IMR-90 (cell line): ENCODE measurements at places on chromosomes 3 and 15. TPM values are rescaled to one million over a fixed set of nuclear protein-coding genes. Genes with fewer than 3 reads are reported as not detected.

GRCh38 chr15:63606308-63606707 is 9.1 kb downstream of the FBXL22 start:
- no peak for DNase-seq

GRCh38 chr3:71269906-71270305 is 313.6 kb downstream of the FOXP1 start:
- DNase-seq: no peak

DNA sequence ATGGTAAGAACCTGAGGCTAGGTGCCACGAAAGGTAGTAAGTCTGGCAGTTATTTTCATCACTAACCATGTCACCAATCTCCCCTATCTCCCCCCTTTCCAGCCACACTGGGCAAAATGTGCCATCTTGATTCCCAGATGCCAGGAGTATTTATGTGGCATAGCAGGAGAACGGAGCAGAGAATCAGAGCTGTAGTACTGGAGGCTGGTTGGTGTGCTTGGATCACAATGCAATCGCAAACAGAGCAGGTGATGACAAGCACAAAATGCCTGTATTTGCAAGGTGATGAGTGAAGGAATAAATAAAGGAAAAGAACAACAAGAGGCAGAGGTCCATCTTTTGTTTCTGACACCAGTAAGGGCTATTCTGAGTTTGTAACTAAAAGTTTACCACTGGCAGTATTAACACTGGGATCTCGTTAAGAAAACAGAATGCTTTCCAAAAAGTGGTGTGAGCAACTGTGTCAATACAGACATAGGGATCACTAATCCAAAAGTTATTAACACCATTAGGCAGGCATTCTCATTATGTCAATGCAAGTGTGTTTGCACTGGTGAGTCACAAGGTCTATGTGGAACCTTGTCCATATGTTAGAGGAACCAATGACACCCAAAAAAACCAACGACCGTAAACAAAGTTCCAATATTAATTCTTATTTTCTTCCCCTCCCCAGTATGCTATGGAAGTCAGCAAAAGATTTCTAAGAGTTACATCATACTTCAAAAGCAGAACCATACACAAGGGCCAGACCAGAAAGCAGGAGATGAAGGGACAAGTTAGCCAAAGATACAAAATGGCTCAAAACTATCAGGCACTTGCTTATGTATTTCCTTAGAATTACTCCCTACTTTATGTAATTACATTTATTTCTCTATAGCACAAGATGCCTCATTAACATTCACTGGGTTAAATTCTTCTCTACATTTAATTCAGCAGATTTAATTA is 556.6 kb downstream of the FOXP1 start:
- DNase-seq: no peak

- DNase-seq: no peak
Measured at GRCh38 chr3:86737517-86737916, 253.4 kb downstream of the VGLL3 start.

GRCh38 chr3:139935866-139936817 is 1.2 kb downstream of the CLSTN2 start:
- no peak for DNase-seq

Gene ELL3
- total RNA-seq: 1.6 and 1.7 TPM in 2 replicates

Gene MORC1
- total RNA-seq: not detected in 2 replicates

DNA sequence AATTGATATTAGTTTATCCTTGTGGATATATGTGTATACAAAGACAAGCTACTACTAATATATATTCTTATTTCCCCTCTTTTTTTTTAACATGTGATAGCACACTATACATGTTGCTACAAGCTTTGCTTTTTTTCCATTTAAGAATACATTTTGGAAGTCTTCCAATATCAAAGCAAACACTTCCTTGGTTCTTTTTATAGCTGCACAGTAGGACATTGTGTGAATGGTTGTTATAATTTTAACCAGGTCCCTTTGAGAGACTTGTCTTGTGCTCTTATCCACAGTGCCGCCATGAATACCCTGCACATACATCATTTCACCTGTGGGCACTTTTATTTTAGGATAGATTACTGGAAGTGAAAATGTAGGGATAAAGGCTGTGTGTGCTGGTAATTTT is 88.7 kb downstream of the CACNA2D3 start:
- no peak for DNase-seq

Gene EPHB3
- 0.72 and 0.83 TPM in 2 replicates for total RNA-seq

- no peak for DNase-seq
Measured at GRCh38 chr15:33894193-33894592, 74.1 kb upstream of the CHRM5 start.

Gene SMCO1
- not detected in 2 replicates for total RNA-seq

DNA sequence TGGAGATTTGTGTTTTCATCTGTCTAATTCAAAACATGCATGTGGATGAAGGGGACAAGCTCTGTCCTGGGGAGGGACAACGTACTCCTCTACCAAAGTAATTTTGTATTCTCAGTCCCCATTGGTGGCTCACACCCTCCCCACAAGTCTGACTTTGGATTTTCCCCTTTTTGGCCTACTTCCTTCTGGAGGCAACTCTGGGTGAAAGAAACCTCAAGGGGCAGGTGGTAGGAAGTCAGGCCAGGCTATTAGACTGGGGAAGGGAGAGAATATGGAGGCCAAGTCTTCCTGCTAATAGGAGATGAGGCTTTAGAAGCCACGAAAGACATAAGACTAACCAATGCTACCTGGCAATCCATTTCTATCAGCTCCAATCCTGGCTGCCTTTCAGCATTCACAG is 124.9 kb upstream of the RASGRP1 start:
- DNase-seq: no peak

DNA sequence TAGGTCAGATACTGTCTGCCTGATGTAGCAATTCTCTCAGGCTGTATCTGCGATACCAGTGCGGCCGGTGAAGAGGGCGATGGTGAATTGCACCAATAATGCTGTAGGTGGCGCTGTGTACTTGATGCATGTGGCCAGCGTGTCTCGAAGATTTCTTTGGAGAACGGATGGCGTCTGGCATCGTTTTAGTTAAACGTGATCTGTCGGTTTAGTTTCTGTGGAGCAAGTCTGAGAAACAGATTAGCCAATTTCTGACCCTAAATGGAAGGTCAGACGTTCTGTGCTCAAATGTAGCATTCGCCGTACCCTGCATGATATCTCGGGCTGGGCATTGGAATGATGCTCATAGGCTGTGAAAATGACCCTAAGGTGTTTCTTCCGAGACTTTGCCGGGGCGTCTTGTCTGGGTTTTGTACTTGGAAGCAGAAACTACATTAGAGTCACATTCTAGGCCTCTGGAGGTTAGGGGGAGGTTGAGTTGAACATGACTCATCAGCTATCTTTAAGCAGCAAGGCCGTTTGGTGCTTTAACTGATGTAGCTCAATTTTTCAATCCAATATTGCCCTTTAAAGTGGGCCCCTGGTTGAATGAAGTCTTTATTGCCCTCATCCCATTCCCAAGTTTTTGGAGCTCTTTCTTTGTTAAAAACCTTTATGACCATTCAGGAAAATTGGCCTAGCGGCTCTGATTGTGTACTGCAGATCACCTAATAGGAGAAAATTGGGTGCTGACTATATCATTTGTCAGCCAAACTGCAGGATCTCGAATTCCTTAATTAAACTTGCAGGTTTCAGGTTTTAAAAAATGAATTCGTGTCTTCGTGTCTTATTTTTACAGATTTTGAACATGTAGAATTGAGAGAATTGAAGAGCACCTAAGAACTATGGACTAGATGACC is 80.0 kb downstream of the SQOR start:
- peak; percentile 72 for DNase-seq

Gene NR1I2
- not detected in 2 replicates for total RNA-seq

GRCh38 chr3:135966271-135966961 is 888 bp downstream of the PPP2R3A start:
- no peak for DNase-seq

DNA sequence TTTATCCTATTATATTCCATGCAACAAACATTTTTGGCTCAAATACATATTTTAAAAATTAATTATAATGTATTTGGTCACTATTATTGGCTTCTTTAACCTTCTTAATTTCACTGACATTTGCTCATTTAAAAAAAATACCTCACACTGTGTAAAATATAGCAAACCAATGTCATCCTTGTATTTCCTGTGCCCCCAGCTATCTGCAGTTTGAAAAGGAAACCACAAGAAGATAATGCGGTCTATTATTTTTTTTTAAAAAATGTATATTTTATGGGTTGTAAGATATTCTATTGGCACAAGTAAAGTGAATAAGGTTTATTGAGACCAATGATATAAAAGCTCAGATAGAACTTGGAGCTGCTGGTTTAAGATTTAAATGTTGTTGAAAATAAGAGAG is 904.2 kb downstream of the SI start:
- no peak for DNase-seq

DNA sequence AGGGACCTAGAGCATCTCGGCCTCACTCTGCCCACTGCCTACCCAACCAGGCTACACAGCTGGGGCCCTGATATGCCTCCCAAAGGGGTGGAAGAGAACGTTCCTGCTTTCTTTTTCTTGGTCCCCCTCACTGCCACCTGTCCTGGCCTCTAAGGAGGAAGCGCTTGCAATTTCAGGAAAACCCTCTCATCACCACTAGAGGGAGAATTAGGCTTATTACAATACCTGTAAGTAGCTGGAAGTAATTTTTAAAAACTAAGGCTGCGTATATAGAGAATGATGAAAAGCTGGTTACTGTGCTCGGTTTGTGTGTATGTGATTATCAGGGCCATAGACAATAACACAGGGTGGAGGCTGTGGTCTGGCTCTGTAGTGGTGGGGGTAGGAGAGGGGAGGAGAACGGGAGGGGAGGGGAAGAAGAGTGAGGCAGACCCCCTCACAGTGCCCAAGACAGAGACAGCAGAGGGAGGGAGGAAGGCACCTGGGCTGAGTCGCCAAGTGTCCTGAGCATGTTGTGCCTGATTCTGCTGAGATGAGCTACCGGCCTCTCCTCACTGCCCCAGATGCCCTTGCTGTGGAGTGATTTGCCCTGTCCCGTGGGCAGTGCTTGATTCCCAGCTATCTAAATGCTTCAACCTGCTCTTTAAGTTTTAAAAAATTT is 3.3 kb downstream of the GABRG3 start:
- peak; percentile 9 for DNase-seq

Gene NTRK3
- total RNA-seq: under 0.01 TPM in 2 replicates

Gene PML
- total RNA-seq: 8.8 and 10.3 TPM in 2 replicates

DNA sequence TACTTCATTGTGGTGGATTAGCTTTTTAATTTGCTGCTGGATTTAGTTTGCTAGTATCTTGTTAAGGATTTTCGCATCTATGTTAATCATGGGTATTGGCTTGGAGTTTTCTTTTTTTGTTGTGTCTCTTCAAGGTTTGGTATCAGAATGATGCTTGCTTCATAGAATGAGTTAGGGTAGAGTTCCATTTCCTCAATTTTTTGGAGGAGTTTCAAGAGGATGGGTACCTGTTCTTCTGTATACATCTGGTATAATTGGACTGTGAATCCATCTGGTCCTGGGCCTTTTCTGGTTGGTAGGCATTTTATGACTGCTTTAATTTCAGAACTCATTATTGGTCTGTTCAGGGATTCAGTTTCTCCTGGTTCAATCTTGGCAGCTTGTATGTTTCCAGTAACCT is 335.6 kb downstream of the EDEM1 start:
- no peak for DNase-seq

Gene NRROS
- total RNA-seq: under 0.01 TPM in 1 of 2 replicates, not detected in the other

- peak; percentile 12 for DNase-seq
Measured at GRCh38 chr15:72340366-72340765, 20.4 kb upstream of the CELF6 start.

Gene SPESP1
- 3.0 and 3.3 TPM in 2 replicates for total RNA-seq

DNA sequence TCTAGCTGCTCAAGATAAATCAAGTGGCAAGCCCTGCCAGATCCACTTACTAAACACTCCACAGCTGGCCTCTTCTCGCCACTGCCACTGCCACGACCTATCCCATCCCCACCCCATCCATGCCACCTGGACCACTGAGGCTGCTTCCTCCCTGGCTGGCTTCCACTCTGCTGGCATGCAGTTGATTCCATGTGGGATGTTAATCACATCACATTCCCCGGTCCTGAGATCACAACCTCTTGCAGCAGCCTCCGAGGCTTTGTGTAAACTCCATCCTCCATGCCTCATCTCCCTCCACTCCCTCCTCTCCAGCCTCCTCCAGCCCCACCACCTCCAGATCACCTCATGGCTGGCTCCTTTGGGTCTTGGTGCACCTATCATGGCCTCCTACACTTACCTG is 7.7 kb downstream of the NCKIPSD start:
- peak; percentile 85 for DNase-seq

GRCh38 chr3:95655363-95655986 is 1158.9 kb upstream of the EPHA6 start:
- DNase-seq: no peak

GRCh38 chr15:47395076-47395475 is 322.2 kb upstream of the SEMA6D start:
- DNase-seq: no peak

Gene CELSR3
- total RNA-seq: 0.18 and 0.28 TPM in 2 replicates

GRCh38 chr3:73399666-73400253 is 225.0 kb downstream of the PDZRN3 start:
- DNase-seq: no peak

Gene TMIE
- total RNA-seq: not detected in 2 replicates

DNA sequence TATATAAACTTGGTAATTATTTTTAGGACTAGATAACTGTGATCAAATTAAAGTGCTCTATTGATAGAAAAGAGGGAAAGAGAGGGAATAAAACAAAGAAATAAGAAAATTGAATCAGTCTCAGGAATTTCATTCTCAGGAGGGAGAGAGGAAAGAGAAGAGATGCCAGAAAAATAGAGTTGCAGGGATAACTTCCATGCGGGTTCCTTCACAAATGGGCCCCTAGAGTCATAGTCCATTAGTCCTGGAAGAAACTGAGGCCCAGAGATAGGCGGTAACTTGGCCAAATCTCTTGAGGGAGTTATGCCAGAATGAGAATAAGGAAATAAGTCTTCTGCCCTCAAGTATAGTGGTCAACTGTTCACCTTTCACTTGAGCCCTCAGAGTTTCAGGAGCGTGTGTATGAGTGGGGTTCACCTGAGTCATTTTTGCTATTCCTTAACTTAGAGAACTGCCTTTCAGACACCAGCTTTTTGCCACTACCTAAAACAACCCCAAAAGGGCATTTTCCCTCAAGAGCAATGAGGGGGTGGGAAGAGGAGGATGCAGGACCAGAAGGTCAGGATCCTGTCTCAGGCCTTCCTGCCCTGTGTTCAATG is 192.6 kb downstream of the MEX3B start:
- no peak for DNase-seq

- no peak for DNase-seq
Measured at GRCh38 chr3:55880357-55880756, 393.3 kb upstream of the WNT5A start.

Gene PRR20G
- total RNA-seq: not detected in 2 replicates

Gene DAZL
- total RNA-seq: not detected in 2 replicates

- no peak for DNase-seq
Measured at GRCh38 chr3:86388820-86389219, 602.1 kb downstream of the VGLL3 start.

Gene CCDC80
- 387 and 406 TPM in 2 replicates for total RNA-seq
